ENCODE measurements at places on chromosomes 4 and X.

DNA sequence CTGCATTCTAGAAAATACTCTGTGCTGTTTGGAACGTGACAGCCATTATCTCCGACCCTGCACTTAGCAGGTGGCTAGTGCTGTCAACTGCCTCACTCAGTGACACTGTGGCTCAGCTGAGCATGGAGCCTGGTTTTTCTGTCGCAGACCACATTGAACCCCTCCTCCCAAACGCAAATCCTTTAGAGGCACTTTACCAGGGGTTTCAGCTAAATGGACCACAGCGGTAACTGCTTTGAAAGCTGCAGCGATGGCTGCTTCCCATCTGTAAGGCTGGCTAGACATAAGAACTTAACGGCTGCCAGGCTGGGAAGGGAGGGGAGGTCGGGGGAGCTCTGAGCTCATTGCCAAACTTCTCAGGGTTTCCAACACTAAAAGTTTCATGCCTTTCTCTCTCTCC, 8.1 kb downstream of the SLC34A2 start:
- DNase-seq, result no peak

GRCh38 chrX:115539841-115540240, 21.1 kb upstream of the PLS3 start:
- no peak for DNase-seq

- no peak for DNase-seq
These were observed 46.1 kb upstream of the SORCS2 start for GRCh38 chr4:7146059-7146785.

GRCh38 chr4:110484029-110484428, 8.1 kb downstream of the ENPEP start:
- DNase-seq, result no peak

GRCh38 chrX:10001496-10001895, 34.3 kb downstream of the CLDN34 start:
- no peak for DNase-seq

- DNase-seq, result no peak
These were observed 116.6 kb downstream of the PAPSS1 start for GRCh38 chr4:107603430-107603829.

DNA sequence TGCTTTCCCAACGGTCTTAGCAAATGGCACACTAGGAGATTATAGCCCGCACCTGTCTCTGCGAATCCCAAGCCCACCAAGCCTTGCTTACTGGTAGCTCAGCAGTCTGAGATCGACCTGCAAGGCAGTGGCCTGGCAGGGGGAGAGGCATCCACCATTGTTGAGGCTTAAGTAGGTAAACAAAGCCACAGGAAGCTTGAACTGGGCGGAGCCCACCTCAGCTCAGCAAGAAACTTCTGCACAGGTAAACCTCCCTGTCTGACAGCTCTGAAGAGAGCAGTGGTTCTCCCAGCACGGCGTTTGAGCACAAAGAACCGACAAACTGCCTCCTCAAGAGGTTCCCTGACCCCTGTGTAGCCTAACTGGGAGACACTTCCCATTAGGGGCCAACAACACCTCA, 42.8 kb downstream of the BRWD3 start:
- no peak for DNase-seq

DNA sequence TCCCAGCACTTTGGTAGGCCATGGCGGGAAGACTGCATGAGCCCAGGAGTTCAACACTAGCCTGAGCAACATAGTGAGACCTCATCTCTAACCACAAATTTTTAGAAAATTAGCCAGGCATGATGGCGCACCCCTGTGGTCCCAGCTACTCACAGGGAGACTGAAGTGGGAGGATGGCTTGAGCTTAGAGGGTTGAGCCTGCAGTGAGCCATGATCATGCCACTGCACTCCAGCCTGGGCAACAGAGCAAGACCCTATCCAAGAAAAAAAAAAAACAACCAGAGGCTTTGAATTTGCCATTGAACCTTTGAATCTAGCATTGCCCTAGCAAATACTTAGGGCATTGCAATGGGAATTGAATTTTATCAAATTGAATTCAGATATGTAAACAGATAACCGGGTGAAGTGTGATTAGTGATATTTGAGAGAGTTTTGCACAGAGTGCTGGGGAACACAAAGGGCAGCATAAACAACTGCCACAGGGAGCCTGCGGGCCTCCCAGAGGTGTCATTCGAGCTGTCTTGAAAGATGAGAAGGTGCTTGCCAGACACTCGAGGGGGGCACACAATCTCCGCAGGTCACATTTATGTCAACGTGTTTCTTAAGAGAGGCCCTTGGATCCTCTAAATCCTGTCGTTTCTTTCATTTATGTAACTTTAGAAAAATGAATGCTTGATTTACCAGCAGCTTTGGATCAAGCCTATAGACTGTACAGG, 200.3 kb downstream of the AASDH start:
- DNase-seq, result no peak

DNA sequence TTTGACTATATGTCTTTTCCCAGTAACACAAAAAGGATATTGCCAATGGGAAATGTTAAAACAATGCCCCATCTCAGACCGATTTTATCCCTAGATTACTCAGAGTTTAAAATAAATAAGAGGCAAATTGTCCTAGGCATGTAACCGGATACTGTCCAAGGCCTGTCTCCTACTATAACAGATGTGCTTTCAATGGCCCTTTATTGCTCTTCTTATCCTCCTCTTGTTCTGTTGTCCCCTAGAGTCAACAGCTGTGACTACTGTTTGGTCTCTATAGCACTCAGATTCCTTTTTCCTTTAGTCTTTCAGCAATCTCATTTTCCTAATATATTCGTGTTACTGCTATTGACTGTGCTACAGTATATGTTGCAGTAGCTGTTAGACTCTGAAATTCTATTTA, 66.8 kb upstream of the PLS3 start:
- no peak for DNase-seq

DNA sequence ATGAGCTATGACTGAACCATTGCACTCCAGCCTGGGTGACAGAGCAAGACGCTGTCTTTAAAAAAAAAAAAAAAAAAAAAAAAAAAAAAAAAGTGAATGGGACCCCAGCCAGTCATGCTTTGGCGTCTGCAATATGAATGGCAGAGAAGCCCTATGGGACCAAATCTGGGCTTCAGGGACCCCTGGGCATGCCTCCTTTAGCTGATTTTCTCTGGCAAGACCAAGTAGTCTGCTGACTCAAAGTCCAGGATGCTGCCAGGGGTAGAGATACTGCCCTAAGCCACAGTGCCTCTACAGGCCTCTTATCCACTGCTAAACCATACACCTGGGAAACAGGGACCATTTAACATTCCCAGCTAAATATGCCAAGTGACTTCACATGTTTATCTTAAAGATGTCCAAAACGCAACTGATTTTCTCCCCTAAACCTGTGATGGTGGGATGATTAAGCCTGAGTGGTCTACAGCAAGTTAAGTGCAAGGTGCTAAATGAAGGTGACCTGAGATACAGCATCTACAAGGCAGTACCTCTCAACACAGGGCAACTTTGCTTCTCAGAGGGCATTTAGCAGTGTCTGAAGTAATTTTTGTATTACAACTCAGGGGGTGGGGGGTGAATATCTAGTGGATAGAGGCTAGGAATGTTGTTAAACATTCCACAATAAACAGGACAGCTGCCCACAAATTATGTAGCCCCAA, 5.8 kb downstream of the RPS4X start:
- DNase-seq, result no peak

- DNase-seq, result no peak
These were observed 35.3 kb downstream of the DCTD start for GRCh38 chr4:182881914-182882313.

DNA sequence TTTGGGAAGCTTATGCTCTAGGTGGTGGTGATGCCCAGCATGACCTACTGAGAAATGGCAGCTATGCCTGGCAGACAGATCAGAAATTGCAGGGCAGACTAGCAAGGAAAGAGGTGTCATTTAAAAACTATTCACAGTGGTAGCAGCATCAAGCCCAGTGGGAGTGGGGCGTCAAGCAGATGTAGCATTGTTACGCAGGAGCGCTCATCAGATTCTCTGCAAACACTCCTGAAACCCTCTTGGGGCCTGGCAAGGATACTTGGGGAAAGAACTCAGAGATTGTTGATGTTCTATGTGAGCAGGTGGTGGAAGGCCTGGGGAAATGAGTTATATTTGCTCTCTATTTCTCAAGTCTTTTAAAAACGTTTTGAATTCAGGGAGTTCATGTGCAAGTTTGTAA, 437.6 kb downstream of the RAPGEF2 start:
- DNase-seq, result no peak

DNA sequence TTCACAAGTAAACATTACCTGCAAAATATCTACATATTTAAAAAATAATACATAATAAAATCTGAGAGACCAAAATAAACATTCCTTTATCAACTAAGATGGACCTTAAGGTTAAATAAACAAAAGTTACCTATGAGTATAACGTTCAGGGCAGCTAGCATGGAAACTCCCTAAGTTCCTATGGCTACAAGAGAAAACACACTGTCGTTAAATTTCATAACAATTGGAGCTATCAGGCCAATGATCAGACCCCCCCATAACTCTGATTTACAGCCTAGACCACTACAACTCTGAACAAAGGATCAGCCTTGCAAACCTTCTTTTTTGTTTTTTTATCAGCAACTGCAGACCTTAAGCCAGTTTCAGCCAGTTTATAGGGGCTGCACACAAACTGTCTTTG, 1418.4 kb downstream of the PCDH18 start:
- no peak for DNase-seq

GRCh38 chr4:97121493-97121892, 1021.8 kb downstream of the STPG2 start:
- DNase-seq, result no peak

GRCh38 chr4:79083406-79084010, 144.3 kb upstream of the PAQR3 start:
- DNase-seq, result no peak

GRCh38 chr4:85372966-85373365, 102.0 kb upstream of the ARHGAP24 start:
- no peak for DNase-seq

GRCh38 chrX:12349201-12349600, 210.9 kb downstream of the FRMPD4 start:
- no peak for DNase-seq

- no peak for DNase-seq
These were observed 916.7 kb downstream of the TECRL start for GRCh38 chr4:63492515-63492914.

DNA sequence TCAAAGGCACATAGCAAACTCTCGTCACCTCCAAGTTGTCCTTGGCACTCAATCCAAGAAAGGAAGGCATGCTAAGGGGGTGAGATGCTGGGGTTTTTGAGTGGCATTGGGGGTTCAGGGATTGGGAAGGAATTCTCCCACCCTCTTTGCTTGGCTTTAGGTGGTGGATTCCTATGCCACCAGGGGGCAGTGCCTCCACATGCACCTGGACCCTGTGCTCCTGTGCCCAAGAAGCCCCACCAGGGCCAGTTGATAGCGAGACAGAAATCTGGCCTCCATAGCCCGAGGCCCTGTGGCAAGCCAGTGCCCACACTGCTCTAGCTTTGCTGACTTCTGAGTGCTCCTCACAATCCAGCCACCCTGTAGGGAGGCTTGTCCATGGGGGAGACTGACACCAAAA, 2.0 kb upstream of the FATE1 start:
- no peak for DNase-seq

DNA sequence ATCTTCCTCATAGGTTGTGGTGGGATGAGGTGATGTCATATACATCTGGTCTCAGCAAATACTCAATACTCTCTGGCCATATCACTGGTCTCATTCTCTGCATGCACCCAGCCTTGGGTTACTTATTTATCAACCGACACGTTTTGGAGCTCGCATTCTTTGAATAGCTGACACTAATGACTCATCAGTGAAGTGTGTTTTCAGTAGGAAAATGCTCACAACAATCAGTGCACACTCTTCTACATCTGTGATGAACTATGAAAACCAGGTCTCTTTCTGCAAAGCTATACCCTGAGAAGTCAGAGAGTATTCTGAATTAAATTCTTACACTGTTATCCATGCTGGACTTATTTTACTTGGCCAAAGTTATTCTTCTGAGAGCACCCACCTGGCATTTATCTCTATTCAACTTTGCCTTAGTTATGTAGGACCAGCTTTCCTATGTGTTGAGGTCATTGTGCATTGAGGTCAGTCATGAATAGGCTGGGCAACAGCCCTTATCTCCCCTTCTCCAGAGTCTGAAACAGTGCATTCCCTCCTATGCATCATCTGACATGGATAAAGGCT, 58.7 kb upstream of the DHX15 start:
- no peak for DNase-seq

DNA sequence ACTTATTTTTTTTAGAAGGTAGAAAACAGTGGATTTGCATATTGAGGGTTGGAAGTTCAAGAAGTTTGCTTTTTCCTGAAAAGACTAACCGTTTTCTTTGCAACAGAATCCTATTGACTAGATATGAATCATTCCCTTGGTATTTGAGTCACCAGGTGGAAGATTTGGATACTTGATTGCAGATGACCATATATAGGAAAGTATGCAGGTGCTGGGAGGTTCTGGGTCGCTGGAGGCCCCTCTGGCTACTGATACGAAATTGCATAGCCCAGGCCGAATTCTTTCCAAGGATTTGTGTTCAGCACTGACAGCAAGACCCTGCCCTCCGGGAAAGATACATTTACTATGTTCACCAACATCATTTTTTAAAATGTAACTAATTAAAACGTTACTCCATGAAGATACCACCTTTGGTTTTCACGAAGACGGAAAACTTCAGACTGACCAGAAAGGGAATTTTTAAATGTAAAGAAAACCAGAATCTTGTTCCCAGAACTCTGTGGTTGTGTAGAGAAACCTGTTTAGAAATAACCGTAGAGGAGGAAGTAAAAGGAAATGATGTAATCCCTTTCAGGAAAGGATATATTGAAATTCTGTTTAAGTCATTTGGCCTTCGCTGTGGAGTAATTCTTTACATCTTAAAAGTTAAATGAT, 946 bp downstream of the ANXA3 start:
- DNase-seq, result peak; percentile 38

GRCh38 chrX:94524867-94525266, 850.9 kb downstream of the FAM133A start:
- DNase-seq, result no peak

- DNase-seq, result no peak
These were observed 3.1 kb downstream of the SCML1 start for GRCh38 chrX:17740137-17741122.

DNA sequence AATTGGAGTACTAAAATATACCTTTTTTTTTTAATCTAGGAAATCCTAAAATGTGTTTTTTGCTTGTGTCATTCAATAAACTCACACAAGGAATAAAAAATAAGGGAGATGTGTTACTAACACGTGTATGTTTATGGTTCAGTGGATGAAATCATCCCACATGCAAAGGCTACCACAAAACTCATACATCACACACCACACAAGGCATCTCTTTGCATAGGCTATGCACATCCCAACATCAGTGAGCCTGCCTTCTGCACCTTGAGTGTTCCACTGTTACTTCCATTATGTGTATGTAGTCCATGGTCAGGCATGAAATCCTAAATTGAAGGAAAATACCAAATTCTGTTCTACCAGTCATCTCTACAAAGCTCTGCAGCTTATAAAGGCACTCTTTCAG, 213.1 kb downstream of the DCTD start:
- no peak for DNase-seq
